Kidney tubule cell (primary cell): ENCODE measurements at places on chromosomes 6 and 20.
A peak's percentile ranks its signal among the peaks of the same experiment; 100 is the strongest.

DNA sequence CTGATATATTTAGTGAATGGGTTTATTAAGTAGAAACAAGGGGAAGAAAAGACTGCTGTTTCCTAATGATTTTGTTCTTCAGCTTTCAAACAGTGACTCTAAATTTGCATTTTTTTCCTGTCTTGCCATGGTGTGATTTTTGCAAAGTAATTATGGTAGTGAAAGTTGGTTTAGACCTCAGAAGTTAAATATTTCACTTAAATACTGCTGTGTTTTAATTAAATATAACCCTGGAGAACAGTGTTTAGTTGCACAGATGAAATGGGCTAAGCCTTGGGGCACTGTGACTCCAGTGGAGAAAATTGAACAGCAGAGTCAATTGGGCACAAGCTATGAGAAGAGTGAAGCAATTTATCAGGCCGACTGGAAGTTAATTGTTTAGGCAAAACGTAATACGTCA lies 111.1 kb upstream of the MCHR2 start:
- no peak for DNase-seq

DNA sequence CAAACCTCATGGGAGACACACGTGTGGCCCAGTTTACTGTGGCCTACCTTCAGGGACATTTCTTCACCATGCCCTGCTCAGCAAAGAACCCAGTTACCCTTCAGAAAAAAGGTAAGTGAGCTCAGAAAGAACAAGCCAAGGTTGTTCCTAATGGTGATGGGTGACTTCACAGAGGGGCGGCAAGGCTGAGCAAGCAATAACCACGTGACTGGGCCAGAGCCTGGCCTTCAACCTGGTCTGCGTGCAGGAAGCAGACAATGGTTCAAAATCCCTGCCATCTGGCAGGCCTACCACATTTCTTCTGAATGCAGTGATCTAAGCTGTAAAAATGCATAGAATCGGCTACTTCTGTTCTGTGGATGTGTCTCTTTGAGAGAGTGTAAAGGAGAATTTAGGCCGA lies 115.5 kb upstream of the CST7 start:
- no peak for DNase-seq

GRCh38 chr20:3786126-3786484 lies 435 bp downstream of the CENPB start:
- peak; percentile 65 for DNase-seq

DNA sequence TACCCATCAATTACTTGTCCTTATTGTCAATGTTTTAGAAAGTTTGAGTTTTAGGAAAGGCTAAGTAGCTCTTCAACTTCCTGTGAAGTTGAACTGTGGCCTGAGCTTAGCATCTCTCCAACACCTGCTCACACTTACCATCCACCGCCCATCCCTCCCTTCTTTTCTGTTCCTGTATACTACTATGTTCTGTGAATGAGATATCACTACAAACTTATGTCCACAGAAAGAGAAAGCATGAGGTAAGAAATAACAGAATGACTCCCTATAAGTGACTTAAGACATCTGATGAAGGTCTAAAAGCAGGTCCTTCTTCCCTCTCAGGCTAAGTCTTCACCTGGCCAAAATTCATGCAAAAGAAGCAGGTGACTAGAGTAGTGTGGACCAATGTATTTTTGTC lies 246.3 kb upstream of the PREP start:
- no peak for DNase-seq

- DNase-seq, result no peak
Measured at GRCh38 chr6:168844821-168845609, 404.0 kb downstream of the SMOC2 start.

DNA sequence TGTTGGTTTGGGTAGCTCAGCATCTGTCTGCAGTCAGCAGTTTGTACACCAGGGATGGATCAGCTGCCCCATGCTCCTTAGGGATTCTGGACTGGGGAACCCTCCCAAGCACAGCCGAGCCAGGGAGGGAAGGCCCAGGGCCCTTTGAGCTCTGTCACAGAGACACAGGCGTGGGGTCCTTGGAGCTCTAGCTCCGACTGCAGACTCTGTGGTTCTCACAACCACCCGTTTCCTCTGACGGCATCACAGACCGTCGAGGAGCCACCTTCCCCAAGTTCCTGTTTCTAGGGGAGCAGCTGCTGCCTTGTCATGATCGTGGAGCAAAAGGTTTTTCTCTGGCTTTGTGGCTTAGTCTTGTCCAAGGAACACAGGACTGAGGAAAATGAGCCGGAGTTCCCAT lies at the start of gene SLA2:
SLA2 (minus strand) TSS at position 199 of the 400 bp plus-strand sequence. CDS start 4,861 bp downstream, outside the sequence.
- DNase-seq, result no peak

DNA sequence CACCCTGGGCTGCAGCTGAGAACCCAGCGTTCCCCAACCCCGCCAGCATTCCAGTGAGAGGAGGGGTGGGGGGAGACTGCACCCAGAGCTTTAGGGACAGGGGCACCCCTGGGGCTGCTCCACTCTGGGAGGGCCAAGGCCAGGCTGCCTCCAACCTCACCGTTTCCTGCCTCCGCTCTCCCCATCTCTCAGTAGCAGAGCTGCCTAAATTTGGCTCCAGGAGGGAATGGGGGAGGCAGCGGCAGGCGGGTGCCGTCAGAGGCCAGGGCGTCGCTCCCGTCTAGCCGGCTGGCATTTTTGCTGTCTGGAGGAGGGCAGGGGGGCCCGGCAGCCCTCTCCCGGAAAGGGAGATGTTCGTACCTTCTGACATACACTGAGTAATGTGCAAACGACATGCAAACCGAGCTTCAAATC lies 46.6 kb downstream of the NOL4L start:
- no peak for DNase-seq

DNA sequence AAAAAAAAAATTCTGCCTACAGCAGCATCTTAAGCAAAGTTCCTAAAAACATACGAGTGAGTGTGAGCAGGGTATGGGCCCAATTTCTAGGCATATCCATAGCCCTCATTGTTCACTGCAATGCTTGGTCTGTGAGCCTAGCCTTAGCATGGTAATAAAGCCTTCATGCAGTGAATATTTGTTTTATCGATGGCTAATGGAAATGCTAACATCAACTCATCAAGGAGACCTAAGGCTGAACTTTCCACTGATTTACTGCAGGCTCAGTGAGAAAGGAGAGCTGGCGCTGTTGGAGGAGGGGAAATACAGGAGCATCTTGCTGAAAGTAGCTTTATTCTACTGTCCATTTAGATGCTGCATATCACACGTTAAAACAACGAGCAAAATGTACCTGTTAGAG lies 139.6 kb upstream of the DTNBP1 start:
- no peak for DNase-seq

DNA sequence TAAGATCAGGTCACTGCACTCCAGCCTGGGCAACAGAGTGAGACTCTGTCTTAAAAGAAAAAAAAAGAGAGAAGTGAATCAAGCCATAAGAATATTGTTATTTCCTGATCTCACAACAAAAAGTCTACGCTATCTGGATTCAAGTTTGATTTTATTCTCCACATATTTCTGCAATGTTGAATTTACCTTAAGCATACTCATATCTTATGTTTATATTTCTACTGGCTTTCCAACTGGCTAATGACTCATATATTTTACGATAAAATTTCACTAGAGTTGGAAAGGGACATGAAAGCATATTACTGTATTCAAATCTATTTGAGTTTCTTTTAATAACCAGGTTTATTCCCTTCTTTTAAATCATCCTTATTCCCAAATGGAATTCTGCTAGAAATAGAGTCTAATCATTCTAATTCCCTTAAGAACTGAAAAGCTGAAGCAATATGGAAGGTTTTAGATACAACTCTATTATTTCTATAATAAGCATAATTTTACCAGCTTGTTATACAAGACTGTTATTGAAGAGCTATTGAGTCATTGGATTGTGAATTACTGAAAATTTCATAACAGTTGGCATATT lies 276.9 kb upstream of the HS3ST5 start:
- DNase-seq, result no peak

GRCh38 chr20:62146019-62146755 lies 2.6 kb downstream of the SS18L1 start:
- no peak for DNase-seq

- DNase-seq, result peak; percentile 47
Measured at GRCh38 chr6:167791091-167791779, 35.5 kb upstream of the AFDN start.

GRCh38 chr20:58895448-58896180 lies 43.1 kb downstream of the GNAS start:
- DNase-seq, result no peak

DNA sequence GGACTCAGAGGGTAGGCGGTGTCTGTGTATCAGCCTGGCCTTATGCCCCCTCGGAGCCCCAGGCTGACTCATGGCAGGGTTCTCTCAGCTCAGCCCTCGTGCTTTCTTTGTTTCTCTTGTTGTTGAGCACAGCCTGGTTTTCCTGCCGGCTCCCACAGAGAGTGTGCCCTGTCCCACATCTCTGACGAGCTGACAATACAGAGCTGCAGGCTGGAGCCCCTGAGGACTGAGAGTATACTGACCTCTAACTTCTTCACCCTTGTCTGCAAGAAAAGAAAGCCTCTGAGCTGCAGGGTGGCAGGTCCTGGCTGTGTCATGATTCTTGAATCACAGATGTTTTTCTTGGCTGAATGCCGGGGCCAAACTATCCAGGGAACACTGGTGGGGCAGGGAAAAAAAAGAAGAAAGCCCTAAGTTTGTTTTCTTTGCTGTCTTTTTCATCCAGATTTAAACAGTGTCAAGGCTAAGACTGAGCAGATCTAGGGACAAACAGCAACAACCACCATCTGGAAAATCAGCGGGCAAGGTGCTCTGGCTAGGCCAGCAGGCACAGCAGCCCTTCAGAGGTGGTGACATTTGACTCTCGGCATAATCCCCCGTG lies 63.3 kb upstream of the ZNF133 start:
- peak; percentile 72 for DNase-seq

DNA sequence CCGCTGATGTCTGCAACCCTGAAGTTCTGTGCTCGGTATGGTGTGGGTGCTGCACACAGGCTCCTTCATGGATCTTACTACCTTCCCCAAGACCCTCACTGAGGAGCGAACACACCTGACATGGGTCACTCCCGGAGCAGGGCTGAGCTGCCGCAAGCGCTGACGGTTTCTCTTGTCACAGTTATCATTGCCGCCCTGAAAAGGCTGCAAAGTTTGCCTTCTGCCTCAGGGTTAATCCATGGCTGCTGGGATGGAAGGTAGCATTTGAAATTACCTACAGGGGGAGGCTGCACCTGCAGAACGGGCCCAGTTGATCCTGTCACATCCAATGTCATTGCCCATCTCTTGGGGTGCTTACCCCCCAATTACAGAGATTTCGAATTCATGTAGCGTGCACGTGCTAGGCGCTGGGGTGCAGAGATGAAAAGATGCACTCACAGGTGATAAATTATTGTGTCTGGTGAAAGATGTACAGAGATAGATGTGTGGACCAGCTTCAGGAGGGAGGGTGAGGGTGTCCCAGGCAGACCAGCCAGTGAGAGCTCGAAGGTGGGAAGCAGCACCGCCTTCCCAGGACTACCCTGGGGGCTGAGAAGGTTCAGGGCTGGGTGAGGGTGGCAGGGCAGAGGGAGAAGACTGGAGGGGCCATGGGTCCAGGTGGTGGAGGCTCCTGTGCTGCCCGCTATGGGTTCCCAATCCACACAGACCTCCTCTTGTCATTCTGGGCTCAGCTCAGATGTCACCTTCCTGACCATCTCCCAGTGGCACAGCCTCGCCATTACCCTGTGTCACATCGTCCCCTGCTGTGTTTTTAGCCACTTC lies 120.1 kb downstream of the SYCP2 start:
- no peak for DNase-seq

GRCh38 chr6:136994782-136995181 lies 50.0 kb downstream of the IL20RA start:
- no peak for DNase-seq

GRCh38 chr6:118596774-118597320 lies 48.8 kb downstream of the PLN start:
- DNase-seq, result no peak

GRCh38 chr20:61754976-61755778 lies 310.5 kb downstream of the TAF4 start:
- no peak for DNase-seq

- no peak for DNase-seq
Measured at GRCh38 chr20:33284937-33285336, 1.9 kb downstream of the BPIFB1 start.

DNA sequence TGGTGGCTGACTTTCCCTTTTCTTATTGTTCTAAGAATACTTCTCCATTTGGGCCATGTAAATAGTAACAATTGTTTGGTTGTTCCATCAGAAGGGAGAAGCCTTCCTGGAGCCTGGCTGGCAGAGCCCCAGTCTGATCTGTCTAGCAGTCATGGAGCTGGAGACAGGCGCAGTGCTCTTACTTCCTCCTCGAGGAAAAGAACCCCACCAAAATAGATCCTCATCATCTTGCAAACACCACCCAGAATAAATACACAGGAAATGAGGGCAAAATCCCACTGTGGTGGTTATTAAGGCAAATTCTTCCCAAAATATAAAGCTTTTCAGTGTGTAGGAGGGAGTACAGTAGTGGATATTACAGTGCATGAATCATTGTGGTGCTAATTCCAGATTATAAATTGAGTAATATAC lies 195.1 kb upstream of the SGK1 start:
- no peak for DNase-seq

DNA sequence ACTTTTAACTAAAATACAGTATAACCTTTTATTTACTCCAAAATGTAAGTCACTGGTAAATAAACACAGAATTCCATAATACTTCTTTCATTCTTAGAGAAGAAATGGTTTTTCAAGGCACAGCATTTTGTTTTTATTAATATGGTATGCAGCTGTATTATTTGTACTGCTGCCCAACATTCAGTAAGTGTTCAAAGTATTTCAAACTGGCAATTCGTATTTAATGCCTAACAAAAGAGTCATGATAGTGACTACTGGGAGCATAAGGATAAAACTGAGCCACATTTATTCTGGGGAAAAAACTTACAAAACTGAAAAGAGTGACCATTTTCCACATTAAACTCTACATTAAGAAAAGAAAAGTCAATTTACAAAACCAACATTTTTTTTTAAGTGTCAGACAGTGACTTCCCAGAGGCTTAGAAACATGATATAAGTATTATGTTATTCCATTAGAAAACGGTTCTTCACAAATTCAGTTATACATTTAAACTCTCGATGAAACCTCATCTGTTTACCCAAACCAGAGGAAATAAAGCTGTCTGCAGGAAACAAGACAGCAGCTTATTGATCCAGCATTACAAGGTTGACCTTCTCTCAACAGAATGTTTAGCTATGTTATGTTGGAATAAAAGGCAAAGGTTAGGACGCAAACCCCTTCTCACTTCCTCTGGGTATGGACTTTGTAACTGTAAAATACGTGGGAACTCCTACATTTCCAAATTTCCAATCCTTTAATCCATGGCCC lies 24.3 kb downstream of the EPB41L2 start:
- no peak for DNase-seq

DNA sequence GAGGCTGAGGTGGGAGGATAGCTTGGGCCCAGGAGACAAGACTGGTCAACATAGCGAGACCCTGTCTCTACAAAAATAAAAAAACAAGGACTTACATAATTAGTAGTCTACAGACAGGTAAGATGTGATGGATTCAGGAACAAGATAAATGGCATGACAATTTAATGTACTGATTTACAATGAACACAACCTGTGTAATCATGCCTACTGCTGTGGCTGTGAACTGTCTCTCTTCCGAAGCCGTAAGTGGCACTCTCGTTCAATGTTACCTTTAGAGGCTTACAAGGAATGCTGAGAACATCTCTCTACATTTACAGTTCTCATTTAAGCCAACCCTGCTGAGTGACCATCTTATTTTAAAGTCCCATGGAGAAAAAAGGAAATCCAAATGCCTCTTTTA lies 134.8 kb upstream of the PRDM1 start:
- DNase-seq, result no peak

- no peak for DNase-seq
Measured at GRCh38 chr6:73727114-73727513, 31.1 kb downstream of the CD109 start.
